ENCODE measurements at places on chromosomes 6 and 20. TPM values are rescaled to one million over a fixed set of nuclear protein-coding genes. Genes with fewer than 3 reads are reported as not detected.

The COL11A2 gene
- 1.2 TPM for total RNA-seq

The JPH2 gene
- under 0.01 TPM for total RNA-seq

The OR2J3 gene
- not detected for total RNA-seq

The ACSS1 gene
- total RNA-seq: 1.8 TPM

The ZSCAN23 gene
- total RNA-seq: 1.5 TPM

The ARFGEF3 gene
- total RNA-seq: under 0.01 TPM

The OR2B6 gene
- total RNA-seq: not detected

The PNISR gene
- 27.9 TPM for total RNA-seq

The BPIFA1 gene
- total RNA-seq: not detected

The PKIB gene
- total RNA-seq: 0.59 TPM

The RAB44 gene
- under 0.01 TPM for total RNA-seq

The LGSN gene
- total RNA-seq: not detected

The SRSF12 gene
- total RNA-seq: 0.34 TPM

The SLC17A2 gene
- not detected for total RNA-seq

The SLC22A7 gene
- not detected for total RNA-seq

The SLC22A16 gene
- total RNA-seq: 0.17 TPM

The CD109 gene
- 27.9 TPM for total RNA-seq

The MYLK2 gene
- 0.30 TPM for total RNA-seq

The VSTM2L gene
- 1.5 TPM for total RNA-seq
